ENCODE measurements at places on chromosomes 1 and 21. TPM values are rescaled to one million over a fixed set of nuclear protein-coding genes. Genes with fewer than 3 reads are reported as not detected.
A peak's percentile ranks its signal among the peaks of the same experiment; 100 is the strongest.

Gene MPL
- 0.73 TPM for total RNA-seq

Gene EPHB2
- 3.5 TPM for total RNA-seq

DNA sequence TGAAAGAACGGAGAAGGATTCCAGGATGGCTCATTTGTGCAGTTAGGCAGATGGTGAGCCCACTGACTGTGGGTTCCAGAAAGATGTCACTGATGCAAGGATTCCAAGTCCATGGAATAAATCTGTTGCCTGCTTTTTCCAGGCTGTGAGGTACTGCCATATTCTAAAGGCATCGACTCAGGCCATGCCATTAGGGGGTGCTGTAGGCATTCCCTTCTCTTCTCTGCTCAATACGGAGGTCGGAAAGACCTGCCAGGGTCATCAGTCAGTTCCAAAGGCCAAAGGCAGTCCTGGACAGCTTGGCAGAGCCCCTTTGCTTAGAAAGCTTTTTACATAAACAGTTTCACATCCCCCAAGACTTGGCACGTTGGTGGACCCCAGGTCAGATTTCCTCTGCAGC lies 31.7 kb upstream of the TMEM125 start:
- no peak for DNase-seq

DNA sequence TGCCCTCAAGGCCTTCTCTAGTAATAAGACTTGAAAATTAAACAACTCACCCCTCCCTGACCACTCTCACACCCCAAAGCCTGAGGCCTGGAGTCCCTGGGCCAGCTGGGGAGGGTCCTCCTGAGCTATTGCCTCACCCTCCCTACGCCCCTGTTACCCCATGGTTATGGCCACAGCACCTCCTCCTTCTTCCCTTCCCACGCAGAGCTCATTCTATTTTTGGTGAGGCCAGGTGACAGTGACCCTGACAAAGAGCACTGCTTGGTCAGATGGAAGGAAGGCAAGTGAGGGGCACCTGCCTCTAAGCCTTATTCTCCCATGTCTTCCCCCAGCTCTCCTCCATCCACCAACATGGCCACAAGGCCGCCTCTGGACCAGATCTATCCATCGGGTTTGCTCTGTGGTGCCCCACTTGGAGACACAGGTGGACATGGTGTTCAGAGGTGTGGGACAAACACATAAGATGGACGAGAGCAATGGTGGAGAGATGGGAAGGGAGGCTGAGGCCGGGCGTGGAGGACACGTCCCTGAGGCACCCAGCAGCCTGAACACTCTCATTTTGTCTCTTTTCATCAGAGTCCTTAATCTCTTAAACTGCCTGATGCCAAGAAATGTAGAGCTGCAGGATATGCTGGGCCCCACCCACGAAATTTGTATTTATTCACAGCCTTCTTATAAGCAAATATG lies 42.6 kb downstream of the FCRL5 start:
- DNase-seq, result peak; percentile 9

DNA sequence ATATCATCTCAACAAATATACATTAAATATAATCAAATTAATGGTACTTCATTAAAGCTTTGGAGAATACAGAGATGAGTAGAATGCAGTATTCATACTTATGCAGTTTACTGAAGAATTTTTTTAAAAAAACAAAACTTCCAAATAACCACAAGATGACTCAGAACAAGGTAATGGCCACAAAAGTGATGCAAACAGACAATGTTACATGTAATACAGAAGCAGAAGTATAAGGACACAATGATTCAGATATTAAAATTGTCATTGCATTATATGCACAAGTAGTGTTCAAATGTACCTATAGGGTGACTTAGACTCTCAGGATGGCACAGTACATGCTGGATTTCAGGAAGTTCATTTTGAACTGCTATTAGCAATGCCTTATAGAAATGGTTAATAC lies 227.2 kb upstream of the ST6GALNAC5 start:
- DNase-seq, result no peak

Gene MASP2
- total RNA-seq, result not detected

DNA sequence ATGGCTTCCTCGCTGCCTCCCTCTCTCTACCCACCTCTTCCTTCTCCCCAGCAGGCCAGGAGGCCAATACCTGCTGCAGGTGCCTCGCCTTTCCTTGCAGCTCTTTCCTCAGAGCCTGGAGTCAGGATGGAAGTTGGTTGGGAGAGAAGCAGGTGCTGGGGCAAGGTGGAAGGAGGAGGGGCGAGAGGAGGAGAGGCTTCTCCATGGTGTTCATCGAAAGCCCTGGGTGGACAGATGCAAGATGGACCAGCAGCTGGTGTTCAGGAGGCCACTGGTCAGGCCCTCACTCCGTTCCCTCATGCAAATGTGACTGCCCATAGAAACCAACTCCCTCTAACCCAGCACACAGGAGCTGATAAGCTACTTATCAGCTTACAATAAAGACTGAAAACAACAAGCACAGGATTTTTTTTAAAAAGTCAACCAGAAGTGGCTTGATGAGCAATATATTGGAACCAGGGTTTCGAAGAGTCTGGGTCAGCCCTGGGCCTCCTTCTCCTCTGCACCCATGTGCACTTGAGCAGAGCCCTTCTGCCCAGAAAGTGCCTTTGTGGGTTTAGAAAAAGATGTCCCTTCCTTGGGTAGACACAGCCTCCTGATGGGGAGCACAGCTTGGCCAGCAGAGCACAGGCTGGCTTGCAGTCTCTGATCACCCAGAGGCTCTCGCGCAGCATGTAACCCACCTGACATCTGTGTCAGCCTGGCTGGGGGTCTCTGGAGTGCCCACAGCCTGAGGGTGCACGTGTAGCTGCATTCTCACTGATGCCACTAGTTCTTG lies 16.6 kb upstream of the GSTM4 start:
- no peak for DNase-seq

DNA sequence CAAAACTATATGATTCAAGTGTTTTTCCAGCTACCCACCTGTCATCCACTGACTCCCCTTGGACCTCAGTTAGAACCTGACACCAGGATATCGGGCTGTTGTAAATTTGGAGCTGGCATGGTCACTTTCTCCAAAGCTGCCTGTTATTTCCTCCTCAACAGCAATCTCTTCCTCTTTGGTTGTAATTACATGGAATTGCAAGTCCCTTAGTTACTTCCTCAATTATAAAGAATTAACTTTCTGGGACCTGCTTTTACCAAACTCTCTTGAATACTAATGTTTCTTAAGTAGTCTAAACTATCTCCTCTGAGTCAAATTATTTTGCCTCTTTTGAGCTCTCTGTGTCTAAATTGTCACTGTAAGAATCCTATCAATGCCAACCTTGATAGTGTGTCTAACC lies 150.3 kb upstream of the SGIP1 start:
- no peak for DNase-seq

DNA sequence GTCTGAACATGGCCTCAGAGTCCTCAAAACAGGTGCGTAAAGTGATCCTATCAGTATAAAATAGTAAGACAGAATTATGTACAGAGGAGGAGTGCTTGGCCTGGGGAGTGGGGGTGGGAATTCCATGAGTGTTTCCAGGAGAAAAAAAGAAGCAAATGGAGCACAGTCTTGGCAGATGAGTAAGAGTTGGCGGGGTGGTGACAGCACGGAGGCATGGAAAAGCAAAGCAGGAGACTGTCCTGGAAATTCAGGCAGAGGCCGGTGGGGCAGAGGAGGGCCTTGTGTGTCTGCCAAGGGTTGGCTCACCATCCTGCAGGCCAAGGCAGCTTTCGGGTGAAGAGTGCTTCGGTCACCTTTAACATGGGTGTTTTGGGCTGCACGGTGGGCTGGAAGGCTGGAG lies 63.4 kb downstream of the OPTC start:
- no peak for DNase-seq

Gene NBPF8
- 1.3 TPM for total RNA-seq

Gene PLA2G2A
- 332 TPM for total RNA-seq

DNA sequence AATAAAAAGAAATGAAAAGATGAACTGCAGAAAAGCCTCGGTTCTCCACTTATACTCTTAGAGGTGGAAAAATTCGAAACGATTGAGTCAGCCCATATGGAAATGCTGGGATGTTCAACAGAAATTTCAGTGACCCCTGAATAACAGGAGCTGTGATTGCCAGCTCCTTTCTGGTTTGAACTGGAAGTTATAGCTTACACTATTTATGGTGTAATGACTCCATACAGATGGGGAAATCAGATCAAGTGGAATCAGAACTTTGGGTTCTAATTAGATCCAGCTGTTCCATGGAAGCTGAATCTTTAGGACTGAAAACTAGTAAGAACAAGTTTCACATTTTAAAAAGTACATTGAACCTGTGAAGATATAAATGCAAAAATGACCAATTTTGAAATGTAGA lies 569.3 kb upstream of the ZRANB2 start:
- DNase-seq, result no peak

Gene MECR
- total RNA-seq, result 35.4 TPM

DNA sequence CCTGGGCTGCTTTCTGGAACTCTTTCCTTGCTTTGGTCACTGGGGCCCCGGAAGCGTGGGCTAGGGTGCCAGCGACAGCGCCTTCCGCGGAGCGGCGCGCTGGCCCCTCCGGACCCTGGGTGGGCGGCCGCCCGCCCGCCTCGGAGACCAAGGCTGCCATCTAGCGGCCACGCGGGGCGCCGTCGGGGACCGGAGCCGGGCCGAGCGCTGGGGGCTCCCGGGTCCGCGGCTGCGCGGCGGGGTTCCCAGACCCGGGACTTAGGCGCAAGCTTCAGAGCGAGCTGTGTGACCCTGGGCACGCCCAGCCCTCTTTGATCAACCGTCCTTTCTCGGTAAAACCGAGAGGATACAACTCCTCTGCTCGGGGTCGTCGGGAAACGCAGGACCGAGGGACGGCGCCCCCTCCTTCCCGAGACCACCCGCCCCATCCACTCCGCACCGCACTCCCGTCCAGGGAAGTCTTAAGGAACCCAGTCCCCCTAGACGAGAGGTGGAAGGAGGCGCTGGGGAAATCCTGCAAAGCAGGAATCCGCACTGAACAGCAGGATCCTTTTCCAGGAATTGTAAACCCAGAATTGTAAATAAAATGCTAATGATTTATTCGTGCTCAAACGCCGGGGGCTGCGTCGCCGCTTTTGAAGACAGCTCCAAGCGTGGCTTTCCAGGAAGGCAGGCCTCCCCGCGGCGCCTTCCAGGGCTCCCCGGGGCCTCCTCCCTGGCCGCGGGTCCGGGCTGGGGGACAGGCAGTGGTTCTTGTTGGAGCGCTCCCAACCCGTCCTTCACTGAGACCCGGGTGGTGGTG lies 41.2 kb downstream of the RRAGC start:
- DNase-seq, result no peak

DNA sequence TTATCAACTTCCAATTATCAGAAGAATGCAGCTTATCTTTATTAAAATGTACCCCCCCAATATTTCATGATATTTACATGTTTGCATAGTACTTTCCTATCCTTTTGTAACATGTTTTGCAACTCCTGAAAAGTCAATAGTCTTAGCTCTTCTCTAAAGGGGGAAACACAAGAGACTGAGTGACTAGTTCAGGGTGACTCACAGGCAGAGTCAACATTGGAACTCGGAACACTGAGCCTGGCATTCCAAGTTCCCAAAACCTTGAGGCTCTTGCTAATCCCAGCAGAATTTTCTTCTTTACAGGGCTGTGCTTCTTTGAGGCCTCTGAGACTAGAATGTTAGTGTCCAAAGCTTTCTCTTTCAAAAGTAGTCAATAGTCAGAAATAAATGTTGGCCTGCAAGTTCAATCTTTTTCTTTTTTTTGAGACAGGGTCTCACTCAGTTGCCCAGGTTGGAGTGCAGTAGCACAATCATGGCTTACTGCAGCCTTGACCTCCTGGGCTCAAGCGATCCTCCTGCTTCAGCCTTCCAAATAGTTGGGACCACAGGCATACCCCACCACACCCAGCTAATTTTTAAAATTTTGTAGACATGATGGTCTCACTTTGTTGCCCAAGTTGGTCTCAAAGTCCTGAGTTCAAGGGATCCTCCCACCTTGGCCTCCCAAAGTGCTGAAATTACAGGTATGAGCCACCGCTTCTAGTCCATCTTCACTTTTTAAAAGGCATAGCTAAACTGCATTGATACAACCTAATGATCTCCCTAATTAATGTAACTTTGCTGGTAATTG lies 37.5 kb downstream of the ZNF281 start:
- DNase-seq, result no peak

- no peak for DNase-seq
Observed at GRCh38 chr1:93670141-93670540, 11.5 kb downstream of the BCAR3 start.

Gene ADAMTS4
- total RNA-seq, result 13.0 TPM

- no peak for DNase-seq
Observed at GRCh38 chr21:43201491-43201890, 32.7 kb downstream of the CRYAA start.

Gene OR2L5
- total RNA-seq, result not detected

Gene GPR157
- 49.0 TPM for total RNA-seq

DNA sequence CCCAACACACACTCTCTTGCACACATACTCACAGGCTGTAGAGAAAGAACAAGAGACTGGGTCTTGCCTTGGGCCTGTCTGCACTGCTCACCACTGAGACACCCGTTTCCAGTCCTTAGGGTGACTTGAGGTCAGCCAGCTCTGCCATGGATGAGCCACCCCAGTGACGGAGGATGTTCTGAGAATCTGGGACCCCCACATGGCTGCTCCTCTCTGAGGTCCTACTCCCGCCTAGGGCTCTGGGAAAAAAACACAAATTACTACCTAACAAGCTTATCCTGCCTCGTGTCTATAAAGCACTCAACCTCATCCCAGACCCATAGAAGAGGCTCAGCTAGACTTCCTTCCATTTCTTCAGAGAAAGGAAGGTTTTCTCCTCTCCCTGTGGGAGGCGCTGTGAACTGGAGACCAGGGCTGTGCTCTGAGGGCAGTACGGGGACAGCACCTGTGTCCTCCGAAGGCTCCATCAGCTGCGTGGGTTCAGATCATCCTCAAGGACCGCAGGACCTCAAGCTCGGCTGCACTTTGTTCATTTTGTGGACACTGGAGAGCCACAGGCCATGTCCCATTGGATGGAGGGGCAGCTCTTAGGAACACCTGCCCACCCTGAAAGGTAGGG lies 4.3 kb upstream of the CLEC20A start:
- DNase-seq, result no peak

Gene VHLL
- total RNA-seq, result not detected

DNA sequence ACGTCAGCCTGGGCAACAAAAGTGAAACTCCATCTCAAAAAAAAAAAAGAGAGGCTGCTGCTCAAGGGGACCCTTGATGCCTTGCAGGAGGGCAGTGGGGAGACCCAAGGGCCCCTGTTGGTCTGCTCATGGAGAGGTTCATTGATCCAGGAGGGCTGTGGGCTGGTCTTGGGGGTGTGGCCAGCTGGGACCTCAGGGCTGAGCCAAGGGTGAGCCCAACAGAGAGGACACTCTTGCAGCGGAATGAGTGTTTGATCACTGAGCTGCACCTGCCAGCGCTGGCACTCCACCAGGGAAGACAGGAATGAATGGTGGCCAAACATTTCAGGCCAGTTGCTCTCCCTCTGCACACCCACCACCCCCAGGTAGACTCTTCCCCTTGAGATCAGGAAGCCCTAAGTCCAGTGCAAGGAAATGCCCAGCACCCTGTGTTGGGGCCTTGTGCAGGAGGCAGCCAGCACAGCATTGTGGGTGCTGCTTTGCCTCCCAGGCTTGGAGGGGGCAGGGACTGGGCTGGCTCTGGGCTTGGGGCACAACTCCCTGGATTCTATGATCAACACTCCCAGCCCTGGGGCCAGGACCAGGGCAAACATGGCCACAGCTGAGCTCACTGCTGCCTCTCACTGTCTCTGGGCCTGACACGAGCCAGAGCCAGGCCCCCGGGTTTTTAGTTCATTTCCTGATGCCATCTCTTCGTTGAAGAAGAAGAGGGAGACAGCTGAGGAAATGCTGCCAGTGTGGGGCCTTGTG lies 50.7 kb downstream of the IRF2BP2 start:
- DNase-seq, result no peak

All from Right ventricle myocardium inferior (tissue), 1 donor.